ENCODE measurements at places on chromosomes 7 and 10.
A peak's percentile ranks its signal among the peaks of the same experiment; 100 is the strongest.

- DNase-seq: no peak
These were observed 206.1 kb downstream of the CREB5 start for GRCh38 chr7:28618383-28618782.

DNA sequence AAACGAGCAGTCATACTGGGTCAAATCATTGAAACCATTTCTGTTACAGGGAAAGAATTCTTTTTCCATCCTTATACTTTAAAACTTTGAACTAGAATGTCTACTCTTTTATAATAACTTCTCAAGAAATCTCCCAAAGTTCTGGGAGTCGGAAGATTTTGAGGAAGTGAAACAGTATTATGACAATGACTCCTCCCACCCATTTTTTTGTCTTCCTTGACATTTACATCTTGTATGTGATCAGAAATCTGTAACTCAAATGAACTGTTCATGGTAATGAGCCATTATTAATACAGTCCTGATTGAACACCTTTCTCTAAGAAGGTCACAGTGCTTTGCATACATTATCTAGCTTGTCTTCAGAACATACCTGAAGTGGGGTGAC, 227.4 kb downstream of the CELF2 start:
- DNase-seq: no peak

GRCh38 chr7:7944619-7945282, 23.8 kb upstream of the GLCCI1 start:
- peak; percentile 52 for DNase-seq

DNA sequence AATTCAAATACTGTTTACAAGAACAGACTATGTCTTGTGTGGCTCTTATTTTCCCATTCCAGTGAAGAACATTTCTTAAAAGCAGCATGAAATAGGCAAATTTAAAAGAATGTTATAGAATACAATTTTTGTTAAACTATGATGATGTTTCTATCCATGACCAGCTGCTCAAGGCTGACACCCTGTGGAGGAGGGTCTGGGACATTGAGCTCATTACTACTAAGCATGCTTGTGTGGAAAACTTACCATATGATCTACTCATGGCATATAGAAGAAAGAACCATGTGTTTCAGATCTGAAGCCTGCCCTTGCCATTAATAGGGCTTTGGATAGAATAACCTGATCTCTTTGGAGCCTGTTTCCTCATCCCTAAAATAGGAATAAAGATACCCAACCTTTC, 125.0 kb downstream of the FOXP2 start:
- no peak for DNase-seq

DNA sequence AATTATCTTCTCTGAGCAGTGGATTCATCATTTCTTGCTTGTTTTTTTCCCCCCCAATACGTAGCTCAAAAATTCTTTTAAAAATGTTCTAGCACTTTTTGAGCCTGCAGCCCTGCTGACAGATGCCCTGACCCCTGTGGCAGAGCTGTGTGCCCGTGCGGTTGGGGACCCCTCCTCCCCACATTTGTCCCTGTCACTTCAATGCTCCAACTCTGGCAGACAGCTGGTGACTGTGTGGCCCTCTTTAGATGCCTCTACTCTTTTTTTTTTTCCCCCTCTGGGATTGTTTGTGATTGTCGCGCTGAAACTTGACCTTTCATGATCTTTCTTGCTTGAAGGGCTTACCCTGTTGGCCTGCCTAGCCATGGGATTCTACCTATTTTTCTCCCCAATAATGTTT, 214.1 kb downstream of the TMEM178B start:
- DNase-seq: no peak

Measured in central memory CD8-positive, alpha-beta T cell (primary cell).